ENCODE measurements at places on chromosomes 5 and 9.

GRCh38 chr5:79547982-79548381, 34.0 kb upstream of the HOMER1 start:
- DNase-seq, result no peak

- DNase-seq, result no peak
Measured at GRCh38 chr5:763998-764781, 20.3 kb downstream of the ZDHHC11B start.

DNA sequence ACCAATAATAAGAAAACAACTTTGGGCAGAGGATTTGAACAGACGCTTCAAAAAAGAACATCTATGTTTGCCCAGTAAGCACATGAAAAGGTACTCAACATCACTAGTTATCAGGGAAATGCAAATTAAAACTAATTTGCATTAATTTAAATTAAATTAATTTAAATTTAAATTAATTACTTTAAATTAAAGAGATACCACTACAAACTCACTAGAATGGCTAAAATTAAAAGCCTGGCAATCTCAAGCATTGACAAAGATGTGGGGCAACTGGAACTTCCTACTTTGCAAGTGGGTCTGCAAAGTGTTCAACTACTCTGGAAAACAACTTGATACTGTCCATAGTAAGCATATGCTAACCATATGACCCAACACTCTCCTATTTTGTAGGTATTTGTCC, 32.1 kb upstream of the ELL2 start:
- DNase-seq, result no peak

GRCh38 chr9:7935681-7936080, 136.1 kb upstream of the DMAC1 start:
- no peak for DNase-seq

DNA sequence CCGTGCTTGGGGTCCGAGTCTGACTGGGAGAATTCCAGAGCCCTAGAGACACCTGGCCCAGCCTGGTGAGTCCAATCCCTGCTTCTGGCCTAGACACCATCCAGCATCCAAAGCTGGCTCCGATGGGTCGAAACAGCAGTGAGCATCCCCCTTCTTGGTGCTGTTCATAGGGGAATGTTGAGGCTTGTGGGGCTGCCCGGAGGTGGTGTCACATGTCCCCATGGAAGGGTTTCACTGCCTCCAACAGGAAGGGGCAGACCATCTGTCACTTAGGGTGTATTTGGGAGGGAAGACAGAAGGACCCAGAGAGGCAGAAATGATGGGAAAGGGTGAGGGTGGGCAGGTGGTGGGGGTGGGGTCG, 13.9 kb downstream of the C9orf50 start:
- DNase-seq, result no peak

GRCh38 chr9:85151162-85151561, 481.6 kb downstream of the NTRK2 start:
- no peak for DNase-seq

DNA sequence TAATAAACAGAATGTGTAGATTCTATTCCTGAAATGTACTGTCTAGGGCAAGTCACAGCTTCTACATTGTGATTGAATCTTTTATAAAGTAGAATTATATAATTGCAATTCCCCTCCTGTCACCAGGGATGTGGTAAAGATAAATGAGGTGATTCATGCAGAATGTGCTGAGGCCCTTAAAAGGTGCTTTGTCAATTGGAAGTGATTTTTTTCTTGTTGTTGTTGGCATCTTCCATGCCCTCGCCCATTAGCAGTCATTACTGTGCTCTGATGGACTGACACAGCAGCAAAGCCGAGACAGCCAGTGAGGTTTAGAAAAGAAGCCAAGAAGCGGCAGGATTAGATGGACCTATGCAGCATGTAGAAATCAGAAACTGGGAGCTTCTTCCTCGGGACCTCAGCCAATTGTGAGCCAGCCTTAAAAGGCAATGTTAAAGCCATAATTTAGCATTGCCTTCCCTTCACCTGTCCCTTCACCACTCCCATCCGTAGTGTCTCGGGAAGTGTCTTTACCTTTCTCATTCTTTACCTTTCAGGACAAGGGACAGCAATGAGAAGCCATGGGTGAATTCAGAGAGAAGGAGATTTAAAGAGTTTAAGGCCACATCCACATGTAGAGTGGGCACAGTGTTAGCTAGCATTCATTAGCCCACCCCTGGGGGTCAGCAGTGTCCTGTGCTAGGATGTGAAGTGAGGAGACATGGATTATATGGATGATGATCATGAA, 257.8 kb downstream of the PLK2 start:
- DNase-seq, result peak; percentile 14

GRCh38 chr5:143524338-143524945, 121.0 kb upstream of the NR3C1 start:
- no peak for DNase-seq

GRCh38 chr5:175866377-175866907, 4.9 kb upstream of the CPLX2 start:
- no peak for DNase-seq

GRCh38 chr5:56147106-56147505, 86.0 kb downstream of the ANKRD55 start:
- no peak for DNase-seq

- no peak for DNase-seq
Measured at GRCh38 chr5:131396015-131396414, 132.2 kb downstream of the CDC42SE2 start.

DNA sequence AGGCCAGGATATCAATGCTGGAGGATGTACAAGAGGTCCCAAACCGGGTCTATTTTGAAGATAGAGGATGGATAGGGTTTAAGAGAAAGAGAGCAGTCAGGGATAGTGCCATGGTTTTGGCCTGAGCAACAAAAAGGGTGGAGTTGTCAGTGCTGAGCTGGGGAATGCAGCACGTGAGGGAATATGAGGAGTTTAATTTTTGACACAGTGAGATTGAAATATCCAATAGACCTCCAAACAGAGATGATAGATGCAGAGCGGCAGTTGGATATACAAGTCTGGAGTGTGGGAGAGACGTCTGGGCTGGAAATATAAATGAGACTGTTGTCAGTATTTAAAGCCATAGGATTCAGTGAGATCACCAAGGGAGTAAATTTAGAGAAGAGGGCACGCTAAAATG, 136.7 kb upstream of the EFNA5 start:
- DNase-seq, result no peak

DNA sequence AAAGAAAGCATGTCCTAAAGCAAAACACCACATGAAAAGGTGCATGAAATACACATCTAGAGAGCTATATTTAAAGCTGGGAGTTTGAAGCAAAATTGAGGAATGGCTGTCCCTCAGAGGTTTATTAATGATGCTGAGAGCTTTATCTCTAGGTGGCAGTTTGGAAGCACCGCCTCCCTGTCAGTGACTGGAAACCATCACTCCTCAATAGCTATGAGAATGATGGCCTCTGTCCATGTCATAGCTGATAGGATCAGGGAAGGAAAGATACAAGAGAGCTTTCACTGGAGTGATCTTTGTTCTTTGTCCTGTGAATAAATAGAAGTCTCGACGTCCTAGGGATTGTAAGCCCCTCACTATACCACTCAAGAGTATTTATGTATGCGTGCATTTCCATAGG, 110.5 kb downstream of the NUDT12 start:
- no peak for DNase-seq

DNA sequence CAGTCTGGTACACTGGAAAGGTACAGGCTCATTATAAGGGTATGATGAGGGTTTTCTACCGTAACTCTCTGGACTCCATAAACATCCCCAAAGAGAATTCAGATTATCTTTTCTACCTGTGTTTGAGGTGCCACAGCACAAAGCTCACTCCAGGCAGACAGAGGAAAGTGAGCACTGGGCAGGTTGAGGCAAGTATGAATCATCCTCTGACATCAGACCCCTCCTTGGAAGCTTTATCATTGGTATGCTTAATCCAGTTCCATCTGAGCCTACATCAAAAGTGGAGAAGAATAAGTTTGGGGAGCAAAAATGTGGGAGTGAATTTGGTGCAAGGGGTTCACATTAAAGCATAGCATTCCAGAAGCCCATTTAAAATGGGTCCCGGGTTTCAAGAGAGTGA, 21.7 kb downstream of the C9orf152 start:
- no peak for DNase-seq

DNA sequence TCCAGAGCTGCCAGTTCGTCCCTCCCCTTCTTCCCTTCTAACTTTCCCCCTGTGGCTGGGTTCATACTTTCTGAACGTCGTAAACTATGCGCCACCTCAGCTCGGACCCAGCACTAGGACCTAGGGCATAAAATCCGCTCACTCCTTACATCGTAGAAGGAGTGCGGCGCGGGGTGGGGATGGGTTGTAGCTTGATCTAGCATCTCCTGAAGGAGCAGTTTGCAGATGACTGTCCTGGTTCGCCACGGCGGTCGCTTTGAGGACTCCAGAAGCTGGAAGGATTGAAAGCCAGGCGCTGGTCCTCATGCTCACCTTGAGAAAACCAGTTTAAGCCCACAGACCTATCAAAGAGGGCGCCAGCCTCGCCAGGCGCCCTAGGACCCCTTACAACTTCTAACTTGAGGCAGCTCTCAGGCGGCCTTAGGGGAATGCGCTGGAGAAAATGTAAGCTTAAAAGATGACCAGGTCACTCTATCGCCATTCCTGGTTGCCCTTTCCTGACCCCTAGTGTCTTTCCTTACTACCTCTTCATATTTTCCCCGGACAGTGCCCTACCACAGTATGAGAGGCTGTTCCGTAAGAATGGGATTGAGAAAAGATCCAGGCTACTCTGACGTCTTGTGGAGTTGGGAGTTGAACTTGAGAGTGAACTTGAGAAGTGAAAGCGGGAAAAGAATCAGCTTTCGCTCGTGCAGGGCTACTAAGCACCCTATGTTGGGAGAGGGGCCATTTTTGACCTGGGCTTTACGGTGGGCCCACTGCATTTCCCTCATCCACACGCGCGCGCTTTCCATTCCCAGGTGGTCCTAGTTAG, 2.8 kb downstream of the RORB start:
- DNase-seq, result peak; percentile 77

- DNase-seq, result peak; percentile 29
Measured at GRCh38 chr9:126436545-126437267, 110.1 kb downstream of the MVB12B start.

GRCh38 chr5:43369651-43370050, 42.5 kb downstream of the CCL28 start:
- no peak for DNase-seq

GRCh38 chr5:119930490-119930889, 301.1 kb downstream of the FAM170A start:
- no peak for DNase-seq
